H7 (cell line): ENCODE measurements at places on chromosomes 7 and 10.

DNA sequence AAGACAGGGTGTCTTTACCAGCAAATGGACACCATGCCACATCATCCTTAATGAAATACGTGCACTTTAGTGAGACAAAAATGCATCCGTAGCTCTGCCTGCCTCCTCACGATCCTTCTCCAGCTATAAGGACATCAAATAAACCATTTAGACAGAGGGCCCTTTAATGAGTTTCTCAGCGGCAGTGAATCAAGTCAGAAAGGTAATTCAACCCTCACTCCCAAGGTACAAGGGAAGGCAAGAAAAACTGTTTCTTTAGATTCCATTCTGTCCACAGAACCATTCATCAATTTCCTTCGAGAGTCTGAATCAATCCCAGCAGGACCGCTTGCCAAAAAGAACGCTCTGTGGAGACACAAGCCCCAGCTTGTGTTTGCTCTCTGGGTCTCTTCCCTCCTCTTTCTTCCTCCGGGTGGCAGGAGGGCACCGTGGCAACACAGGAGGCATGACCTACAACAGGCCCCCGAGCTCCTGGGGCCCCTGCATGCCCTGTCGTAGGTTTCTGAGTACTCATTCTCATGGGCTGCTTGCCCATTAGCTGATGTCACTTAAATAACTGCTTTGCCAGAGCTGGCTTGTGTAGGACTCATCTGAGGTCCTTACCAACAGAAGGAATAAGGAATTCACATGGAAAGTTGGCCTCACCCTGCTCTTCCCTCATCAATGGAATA is 297.8 kb upstream of the PRKCQ start:
- peak; percentile 41 for DNase-seq

DNA sequence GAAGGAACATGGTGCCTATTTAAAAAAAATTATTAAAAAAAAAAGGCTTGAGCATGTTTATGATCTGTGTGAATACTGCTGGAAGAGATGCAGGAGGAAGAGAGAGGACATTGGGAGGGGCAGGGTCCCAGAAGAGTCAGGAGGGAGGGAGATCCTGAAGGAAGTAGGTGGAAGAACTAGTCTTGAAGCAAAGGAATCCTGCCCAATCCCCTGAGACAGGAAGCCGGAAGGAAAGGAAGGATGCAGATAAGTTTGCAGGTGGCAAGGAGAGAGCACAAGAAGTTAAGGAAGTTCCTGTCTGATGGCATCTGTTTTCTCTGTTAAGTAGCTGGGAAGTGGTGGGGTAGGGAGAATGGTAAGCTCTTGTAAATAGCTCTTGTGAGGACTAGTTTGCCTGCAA is 318.5 kb downstream of the DOCK4 start:
- no peak for DNase-seq

DNA sequence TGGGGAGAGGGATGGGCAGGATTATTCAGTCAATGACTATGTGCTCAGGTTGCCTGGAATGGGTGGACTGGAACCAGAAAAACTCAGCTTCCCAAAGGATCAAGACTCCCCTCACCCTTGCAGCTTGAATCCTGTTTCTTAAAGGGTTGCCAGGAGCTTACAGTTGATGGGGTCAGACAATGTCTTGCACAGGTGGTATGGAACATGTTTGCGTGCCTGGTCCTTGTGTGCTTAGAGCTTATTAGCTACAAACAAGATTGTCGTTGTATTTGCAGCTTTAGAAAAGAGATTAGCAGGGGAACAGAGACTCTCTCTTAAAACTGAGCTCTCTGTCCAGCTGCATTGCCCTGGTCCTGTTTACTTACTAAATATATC is 56.9 kb downstream of the PRR15 start:
- no peak for DNase-seq

GRCh38 chr10:60508831-60509230 is 119.2 kb upstream of the ANK3 start:
- DNase-seq: no peak

DNA sequence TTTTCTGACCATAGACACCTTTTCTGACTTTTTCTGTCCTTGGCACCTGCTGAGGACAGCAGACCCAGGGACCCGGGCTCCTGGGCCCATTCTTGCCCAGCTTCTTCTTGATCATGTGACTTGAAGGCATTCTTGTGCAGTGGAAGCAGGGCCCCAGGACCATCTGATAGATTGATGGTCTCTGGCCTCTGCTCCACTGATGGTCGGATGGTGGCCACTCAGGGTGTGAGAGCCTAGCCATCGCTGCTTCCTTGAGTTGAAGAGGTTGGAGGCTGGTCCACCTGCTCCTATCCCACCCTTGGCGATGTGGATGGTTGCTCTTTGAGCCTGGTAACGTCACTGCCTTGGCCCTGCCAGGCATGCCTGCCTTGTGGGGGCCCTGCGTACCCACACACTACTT is 37.8 kb upstream of the ZNF716 start:
- DNase-seq: no peak

GRCh38 chr7:1364068-1364905 is 95.0 kb downstream of the MICALL2 start:
- peak; percentile 68 for DNase-seq

GRCh38 chr10:25725917-25726716 is 207.9 kb upstream of the MYO3A start:
- peak; percentile 28 for DNase-seq

DNA sequence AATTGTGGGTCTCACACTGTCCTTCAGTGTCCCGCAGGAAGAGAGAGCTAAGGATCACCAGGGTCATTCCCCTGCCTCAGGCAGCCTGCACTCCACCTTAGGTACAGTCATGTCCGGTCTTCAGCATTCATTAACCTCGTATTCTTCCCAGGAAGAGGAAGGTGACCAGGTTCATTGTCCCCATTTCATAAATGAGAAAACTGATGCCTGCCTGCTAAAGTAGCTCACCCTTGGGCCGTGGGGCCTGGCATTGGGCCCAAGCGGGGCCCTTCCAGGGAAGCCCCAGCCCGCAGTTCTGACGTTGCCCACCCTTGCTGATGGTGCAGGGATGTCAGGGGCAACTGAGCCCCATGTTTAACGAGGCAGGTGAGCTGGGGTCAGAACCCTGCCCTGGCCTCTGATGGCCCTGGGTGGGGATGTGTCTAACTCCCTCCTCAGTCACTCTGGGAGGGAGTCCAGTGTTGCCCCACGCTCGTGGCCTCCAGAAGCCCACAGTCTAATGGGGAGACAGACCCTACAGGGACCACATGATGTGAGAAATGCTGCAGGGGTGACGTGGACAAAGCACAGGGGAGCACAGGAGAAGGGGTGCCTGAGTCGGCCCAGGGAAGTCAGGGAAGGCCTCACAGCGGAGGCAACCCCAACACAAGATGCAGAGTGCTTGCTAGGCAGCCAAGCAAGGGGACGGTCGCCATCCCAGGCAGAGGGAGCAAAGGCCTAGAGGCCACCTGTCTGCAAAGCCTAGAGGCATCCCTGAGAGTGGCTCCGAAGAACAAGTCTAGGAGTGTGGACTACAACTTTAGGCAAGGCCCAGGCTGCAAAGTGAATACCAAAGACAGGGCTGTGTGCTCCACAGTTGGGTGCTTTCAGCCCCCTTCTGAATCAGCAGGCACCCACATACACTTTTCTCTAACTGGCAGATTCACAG is 25.1 kb downstream of the DDIT4 start:
- DNase-seq: peak; percentile 21

DNA sequence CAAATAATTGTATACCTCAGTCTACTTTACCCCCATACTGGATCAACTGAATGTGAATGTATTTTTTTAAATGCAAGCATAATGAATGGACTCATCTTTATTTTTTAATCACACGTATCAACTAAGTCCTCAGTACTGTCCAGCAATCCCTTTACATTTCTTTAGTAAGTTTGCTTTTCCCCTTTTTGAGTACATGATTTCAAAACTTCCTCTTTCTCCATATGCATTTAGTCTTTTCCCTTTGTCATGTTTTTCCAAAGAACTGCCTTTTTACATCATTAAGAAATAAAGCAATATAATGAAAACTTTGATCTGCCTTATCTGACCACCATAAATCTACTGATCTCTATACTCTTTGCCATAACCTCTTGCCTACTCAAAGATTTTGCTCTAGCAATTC is 182.5 kb upstream of the AKR1E2 start:
- no peak for DNase-seq

- DNase-seq: no peak
Observed at GRCh38 chr7:131724776-131725345, 168.4 kb upstream of the PODXL start.

- DNase-seq: no peak
Observed at GRCh38 chr7:15567652-15568051, 5.8 kb upstream of the AGMO start.

- no peak for DNase-seq
Observed at GRCh38 chr7:74718336-74718735, 55.5 kb upstream of the NCF1 start.

DNA sequence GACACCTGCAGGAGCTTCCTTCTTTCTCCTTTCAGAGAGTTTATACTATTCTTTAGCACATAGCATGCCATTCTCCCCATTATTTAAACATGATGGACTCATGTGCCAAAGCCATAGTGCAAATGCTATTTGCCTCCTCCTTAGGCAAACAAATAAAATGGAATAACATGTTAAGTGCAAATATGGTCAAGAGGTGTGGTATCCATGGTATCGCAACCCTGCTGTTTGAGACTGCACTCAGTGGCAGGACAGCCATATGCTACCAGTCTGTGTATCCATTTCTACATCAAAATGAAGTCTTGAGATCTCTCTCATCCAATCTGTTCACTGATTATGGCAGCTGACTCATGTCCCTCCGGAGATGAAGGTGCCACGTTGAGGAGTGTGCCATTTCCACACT is 22.8 kb downstream of the HEPACAM2 start:
- DNase-seq: no peak

DNA sequence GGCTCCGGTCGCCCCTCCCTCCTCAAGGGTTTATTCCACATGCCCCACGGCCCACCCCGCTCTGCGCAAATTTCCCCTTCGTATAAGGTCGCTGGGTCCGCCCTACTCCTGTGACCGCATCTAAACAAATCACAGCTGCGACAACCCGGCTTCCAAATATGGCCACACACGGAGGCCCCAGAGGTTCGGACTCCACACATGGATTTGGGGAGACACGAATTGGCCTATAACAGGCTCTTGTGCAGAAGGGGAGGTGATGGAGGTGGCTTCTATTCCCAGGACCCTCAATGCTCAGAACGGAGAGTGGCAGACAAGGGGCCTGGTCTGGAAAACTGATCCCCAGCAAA is 90.1 kb downstream of the FOXL3 start:
- peak; percentile 84 for DNase-seq

DNA sequence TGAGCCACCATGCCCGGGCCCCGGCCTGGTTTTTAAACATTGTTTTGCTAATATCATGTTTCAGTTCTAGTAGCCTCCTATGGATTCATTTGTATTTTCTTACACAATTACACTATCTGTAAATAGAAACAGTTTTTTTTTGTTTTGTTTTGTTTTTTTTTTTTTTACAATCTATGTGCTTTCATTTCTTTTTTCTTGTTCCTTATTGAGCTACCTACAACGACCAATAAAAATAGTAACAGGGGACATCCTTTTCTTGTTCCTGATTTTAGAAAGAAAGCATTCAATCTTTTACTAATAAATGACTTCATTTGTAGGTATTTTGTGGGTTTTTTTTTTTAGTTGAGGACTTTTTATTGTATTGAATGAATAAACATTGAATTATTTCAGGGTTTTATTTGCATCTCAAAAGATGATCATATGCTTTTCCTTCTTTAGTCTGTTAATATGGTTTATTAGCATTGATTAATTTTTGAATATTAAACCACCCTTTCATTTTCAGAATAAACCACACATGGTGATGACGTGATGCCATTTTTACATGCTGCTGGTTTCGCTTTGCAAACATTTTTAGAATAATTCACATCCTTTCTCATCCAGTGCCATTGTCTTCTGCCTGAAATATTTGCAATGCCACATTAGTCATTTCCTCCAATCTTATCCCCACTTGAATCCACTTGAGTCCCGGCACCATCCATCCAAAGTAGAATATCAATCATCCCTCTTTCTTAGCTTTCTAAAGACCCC is 18.1 kb upstream of the AKR1E2 start:
- no peak for DNase-seq

- no peak for DNase-seq
Observed at GRCh38 chr10:100621360-100622205, 85.8 kb downstream of the HIF1AN start.

GRCh38 chr7:130959743-130960207 is 225.8 kb upstream of the KLF14 start:
- DNase-seq: no peak

DNA sequence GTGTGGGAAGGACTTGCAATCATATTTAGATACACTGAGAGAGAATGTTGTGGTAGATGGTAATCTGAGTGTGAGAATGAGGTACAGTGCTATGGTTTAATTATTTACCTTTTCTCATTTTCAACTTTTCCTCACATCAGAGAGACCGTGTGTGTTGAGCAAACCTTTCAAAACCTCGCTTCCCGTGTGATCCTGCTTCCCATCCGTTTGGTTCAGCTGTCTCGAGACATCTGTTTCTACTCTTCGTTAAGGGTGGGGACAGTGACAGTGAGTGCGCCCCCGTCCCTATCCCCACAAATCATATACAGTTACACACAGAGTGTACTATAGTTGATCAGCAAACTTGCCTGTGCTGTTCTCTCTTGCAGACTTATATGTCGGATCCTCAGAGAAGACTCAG is 33.0 kb upstream of the NOBOX start:
- DNase-seq: no peak

GRCh38 chr7:128402356-128402755 is 7.4 kb downstream of the IMPDH1 start:
- no peak for DNase-seq

DNA sequence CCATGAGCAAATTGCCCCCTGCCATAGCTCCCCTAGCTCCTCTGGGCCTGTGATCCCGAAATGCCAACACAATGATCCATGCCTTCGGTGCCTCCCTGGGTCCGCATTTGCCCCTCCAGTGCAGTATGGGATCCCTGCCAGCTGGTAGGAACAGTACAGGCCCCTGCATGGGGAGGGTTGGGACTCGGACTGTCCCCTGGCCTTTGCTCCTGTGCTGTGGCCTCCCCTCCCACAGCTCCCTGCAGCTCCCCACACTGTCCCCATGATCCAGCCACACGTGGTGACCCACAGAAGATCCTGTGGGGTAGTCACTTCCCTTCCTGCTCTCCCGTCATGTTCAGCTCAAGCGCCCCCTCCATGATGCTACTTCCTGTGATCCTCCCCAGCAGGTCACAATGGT is 140.3 kb downstream of the MAPK8 start:
- no peak for DNase-seq

DNA sequence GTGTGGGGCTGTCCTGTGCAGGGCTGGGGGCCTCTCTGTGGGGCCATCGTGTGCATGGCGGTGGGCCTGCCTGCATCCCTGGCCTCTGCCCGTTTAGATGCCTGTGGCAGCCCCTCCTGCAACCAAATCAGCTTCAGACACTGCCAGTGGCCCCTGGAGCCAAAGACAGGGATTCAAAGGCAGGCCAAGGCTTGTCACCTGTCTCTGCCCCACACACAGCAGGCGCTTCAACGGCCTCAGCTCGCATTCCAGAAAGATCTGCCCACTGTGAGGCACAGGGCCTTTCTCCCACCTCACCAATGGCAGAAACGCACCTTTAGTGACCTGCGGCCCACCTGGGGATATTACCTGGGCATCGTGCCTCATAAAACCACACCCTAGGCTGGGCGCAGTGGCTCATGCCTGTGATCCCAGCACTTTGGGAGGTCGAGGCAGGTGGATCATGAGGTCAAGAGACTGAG is 46.0 kb downstream of the INSIG1 start:
- DNase-seq: peak; percentile 49
